Left colon (tissue), 2 donors: ENCODE measurements at places on chromosomes 12 and 14.

DNA sequence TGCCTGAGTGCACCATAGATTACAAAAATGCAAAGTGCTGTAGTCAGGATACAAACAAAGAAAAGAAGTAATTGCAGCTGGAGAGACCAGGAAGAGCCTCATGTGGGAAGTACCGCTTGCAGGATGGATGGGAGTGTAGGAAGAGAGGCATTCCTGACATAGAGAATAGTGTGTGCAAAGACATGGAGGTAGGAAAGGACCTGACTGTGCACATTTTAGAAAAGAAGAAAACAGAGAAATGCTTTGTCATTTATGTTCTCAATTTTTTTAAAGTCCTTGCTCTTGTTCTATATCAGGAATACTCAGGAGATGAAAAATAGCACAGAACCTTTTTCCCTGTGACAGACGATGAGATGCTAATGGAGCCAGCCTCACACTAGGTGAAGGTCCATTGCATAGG is 358.7 kb upstream of the TMPO start:
- no peak for DNase-seq

DNA sequence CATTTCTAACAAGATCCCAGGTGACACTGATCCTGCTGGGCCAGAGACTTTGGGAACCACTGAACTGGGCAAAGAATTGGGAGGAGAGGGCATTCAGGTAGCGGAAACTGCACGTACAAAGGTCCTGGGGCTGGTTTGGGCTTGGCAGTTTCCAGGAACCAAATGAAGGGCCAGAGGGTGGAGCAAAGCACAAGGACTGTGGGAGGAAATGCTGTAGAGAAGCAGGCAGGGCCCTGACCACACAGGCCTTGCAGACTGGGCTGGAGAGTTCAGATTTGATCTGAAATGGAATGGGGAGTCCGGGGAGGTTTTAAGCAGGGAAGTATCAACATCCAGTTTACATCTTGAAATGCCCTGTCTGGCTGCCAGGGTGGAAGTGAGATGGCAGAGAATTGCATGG is 195.1 kb downstream of the PHETA1 start:
- DNase-seq, result no peak

DNA sequence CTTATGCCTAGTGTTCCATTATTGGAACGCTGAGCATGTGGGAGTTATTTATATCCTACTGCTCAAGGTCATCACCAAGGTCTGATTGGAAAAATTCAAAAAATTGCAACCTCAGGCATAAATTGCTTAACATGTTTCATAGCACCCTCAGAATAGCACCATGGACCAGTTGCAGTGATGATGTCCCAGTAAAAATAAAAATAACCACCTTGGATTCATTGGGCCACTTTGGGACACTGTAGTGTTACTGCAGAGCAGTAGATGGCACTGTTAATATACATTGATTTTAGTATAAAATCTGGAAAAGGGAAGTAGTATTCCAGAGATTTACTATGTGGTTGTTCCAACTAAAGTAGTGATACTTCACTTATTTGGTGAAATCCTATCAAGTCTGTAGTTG is 31.0 kb upstream of the PTCSC3 start:
- no peak for DNase-seq

GRCh38 chr14:77032491-77032843 is 4.0 kb upstream of the IRF2BPL start:
- DNase-seq, result no peak

GRCh38 chr14:76015191-76015590 is 29.6 kb downstream of the IFT43 start:
- DNase-seq, result no peak

GRCh38 chr12:107666009-107666408 is 19.6 kb upstream of the PWP1 start:
- no peak for DNase-seq

DNA sequence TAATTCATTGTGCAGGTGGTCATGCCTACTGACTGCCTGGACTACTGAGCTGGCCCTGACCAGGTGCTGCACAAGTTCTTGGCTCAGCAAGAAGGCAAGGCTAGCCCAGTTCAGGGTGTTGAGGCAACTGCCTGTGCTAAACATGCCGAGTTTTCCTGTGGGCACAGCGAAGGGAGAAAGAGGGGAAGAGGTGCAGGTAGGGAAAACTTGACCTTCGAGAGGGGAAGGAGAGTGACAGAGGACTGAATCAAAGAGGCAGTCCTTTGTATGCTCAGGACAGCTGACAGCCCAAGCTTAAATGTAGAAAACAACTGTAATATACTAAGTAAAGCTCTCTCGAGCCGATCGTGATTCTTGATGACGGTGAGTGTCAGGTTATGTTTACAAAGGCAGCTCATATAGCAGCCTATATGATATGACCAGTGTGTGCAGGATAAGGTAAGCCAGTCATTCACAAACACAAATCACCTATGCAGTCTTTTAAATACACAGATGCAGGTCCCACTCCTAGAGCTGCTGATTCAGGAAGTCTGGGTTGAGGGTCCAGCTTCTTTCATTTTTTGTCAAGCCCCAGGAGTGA is 2.6 kb downstream of the IRAK3 start:
- DNase-seq, result no peak

DNA sequence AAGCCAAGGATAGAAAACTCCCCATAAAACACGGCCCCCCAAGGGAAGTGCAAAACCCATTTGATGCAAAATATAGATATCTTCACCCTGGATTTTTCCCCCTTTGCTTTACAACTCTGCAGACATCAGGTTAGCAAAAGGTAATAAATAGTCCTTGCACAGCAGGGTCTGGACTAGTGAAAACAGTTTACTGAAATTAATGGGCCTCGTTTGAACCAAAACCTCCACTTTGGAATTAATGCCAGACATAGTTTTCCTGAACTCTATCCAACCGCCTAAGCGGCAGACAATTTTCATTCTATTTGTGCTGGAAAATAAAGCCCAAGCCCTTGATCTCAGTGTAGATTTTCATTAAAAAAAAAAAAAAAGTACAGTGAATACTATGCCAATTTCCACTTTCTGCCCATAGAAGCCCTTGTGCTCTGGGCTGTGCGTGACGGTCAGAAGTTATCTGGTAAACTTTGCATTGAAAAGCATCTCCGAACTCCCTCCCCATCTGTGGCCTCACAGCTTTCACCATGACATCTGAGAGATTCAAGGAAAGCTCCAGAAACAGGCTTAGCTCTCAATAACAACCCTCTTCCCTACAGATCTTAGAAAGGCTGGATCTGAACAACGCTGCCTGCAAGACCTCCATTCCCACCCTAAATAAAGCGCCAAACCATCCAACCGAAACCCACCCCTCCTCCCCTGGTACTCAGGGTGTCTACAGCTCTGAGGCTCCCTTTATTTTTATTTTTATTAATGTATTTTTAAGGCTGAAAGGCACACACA is 11.0 kb upstream of the IRF2BPL start:
- no peak for DNase-seq

DNA sequence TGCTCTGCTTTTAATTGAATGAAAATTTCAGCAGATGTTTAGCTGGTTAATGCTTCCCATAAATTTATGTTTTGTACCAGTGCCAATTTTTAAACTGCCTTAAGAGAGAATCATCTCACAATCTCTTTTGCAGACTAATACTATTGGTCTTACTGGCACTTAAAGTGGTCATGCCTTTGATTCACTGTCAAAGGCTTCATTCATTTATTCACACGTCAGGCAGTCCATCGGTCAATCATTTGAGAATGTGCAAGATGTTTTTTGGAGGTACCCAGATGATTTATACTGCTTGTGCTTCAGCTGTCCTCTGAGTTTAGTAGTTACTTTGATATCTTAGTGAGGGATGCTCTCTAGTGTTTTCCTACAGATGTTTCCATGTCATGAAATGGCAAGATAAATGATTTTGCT is 83.4 kb downstream of the NAV3 start:
- DNase-seq, result no peak

GRCh38 chr14:22830443-22831010 is 840 bp downstream of the MRPL52 start:
- no peak for DNase-seq

DNA sequence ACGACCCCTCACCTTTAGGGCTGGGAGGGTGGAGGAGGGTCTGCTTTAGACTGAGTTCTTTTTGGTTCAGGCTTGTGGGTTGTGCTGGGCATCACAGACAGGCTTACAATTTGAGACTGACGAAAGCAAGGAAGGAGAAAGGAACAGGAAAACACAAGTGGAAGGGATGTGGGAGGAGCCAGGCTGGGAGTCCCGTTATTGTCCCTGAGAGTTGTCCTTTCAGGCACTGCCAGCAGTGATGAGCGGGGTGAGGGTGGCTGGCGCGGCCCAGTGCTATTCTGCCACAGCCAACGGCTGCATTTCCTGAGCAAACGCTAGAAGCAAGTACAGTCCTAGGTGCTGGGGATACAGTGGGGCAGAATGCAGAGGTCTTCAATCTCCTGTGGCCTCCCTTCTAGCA is 29.2 kb upstream of the TSPAN9 start:
- no peak for DNase-seq

GRCh38 chr14:102805371-102805891 is 28.2 kb downstream of the TRAF3 start:
- no peak for DNase-seq

DNA sequence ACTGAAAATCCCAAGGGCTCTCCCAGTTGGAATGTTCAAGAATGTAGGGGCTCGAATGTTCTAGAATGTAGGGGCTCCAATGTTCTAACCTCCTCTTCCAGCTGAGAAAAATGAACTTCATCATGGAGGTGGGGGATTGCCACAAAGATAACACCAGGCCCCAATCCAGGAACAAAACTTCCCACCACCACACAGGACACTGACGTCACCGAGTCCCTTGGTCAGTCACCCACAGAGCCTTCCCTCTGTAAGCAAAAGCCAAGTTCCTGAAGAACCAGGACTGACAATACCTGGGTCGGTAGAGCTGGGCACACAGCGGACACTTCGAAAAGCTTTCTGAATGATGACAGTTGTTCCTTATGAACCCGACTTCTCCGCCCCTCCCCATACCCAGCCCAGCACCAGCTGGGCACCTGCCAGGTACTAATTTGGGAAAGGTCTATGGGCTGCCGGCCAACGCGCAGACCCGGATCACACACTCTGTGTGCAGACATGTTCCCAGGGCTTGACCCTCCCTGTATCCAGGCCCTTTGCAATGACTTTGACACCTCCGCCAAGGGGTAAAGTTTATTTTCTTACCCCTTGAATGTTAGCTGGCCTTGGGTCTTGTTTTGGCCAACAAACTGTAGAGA is 18.9 kb downstream of the ITPK1 start:
- DNase-seq, result no peak

DNA sequence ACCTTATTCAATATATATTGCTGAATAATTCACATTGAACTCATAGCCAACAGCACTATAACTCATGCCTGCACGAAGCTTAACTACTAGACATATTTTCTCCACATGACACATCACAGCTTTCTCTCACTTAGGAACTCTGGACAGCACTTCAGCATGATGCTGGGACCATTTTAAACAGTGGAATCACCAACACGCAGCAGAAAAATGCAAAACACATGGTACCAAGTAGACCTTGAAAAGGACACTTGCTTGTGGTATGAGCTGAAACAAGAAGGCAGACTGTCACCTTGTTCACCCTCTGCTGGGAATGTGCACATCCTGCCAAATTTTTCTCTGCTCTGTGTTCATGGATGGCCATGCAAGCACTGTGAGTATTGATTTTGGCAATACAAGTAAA is 34.8 kb upstream of the CD9 start:
- DNase-seq, result no peak

DNA sequence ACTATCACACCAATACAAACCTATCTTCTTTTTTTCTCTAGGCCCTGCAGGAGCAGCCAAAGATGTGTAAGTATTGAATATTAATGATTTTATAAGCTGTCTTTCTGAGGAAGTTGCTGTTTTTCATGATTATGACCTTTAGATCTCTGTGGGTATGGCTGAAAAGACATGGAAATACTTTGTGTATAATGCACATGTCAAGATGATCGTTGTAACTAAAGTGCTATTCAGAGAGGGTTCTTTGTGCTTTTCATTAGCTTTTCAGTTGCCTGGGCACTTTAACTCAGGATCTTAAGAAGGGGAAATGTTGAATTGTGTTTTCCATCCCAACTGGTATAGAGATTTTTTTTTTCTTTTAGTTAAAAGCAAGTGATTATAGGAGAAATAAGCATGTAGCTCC is 18.1 kb downstream of the C12orf75 start:
- DNase-seq, result no peak

DNA sequence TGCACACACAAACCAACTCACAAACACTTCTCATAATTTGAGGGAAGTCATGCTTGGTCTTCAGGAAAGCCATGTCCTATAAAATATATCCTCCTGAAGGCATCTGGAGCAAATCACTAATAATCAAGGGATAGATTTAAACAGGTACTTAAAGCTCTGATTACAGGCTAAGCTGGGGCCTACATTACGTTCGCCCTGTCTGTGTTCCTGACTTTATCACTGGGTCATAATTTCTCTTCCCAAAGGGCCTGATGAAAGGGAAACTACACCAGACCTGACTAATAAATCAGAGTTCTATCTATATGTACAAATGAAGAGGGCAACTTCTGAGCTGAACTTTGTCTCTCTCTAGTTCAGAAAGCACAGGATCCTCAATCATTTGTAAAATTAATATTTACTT is 43.9 kb upstream of the RASSF8 start:
- no peak for DNase-seq

DNA sequence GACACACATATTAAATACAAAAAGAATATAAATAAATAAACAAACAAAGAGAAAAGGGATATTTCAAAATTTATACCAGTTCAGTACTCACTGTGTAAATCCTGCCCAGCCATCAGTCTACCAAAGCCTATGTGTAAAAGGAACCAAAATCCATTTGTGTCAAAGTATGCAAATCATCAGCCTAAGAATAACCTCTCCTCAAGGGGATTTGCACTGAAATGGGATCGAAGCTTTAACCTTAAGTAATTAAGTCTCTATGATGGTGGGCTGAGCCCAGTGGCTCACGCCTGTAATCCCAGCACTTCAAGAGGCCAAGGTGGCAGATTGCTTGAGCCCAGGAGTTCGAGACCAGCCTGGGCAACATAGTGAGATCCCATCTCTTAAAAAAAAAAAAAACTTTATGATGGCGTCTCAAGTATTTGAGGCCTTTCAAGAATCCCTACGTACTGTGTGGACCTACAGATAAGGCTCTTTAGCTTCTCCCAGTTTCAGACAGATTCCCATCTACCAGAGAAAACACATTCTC is 57.8 kb upstream of the METAP2 start:
- no peak for DNase-seq

- DNase-seq, result peak; percentile 46
Measured at GRCh38 chr12:57842342-57843294, 3.9 kb downstream of the CTDSP2 start.

- DNase-seq, result no peak
Measured at GRCh38 chr14:35890308-35890707, 64.2 kb downstream of the BRMS1L start.

DNA sequence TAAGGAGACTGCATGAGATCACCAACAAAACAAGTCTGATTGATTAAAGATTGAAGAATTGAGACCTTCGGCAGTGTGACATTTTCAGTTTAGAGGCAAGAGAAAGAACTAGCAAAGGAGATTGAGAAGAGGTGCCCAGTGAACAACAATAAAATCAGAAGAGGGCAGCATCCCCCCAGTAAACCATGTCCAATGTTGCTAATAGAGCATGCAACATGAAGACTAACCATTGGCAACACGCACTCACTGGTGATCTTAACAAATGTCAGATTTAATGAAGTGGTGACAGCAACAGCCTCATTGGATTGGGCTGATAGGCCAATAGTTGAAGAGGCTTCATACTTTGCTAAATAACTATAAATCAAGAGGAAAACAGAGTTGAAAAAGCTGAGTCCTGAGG is 20.7 kb upstream of the TAS2R14 start:
- DNase-seq, result no peak

GRCh38 chr14:54866588-54866987 is 36.0 kb downstream of the GCH1 start:
- no peak for DNase-seq

GRCh38 chr14:24246765-24247212 is 4.4 kb upstream of the TINF2 start:
- DNase-seq, result peak; percentile 14

- no peak for DNase-seq
Measured at GRCh38 chr12:52358575-52359350, 8.5 kb downstream of the KRT85 start.
